Activated T-cell treated with anti-CD3 and anti-CD28 coated beads for 24 hours (primary cell): ENCODE measurements at places on chromosomes 1 and 21.

DNA sequence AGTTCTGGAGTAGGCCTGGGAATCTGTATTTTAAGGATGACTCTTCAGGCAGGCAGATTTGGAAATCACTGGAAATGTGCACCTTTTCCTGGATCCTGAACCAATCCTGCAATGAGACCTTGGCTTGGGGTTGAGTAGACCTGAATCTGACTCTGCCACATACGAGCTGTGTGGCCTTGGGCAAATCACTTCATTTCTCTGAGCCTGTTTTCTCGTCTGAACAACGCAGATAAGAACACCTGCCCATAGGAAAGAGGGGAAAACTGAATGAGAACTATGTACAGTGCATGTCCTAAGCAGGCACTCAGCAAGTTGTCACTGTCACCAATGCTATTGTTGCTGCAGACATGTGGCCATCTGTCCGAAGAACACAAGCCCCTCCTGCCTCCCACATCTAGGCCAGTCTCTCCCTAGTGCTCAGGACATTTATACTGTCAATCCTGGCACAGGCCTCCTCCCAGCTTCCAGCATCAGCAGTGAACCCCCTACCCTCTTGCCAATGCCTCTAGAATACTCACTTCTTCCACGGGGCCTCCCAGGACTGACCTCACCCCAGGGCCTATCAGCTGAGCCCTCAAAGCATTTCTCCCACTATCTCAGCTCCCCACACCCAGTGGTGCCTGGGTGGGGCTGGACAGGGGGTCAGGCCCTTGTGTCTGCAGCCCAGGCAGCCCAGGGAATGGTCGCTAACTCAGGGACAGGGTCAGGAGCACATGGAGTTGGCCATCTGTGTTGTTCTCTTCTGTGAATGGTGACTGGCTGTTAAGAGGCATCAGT, 88.8 kb upstream of the ZBTB40 start:
- no peak for DNase-seq

GRCh38 chr1:64495878-64496277, 25.9 kb downstream of the CACHD1 start:
- DNase-seq = no peak

DNA sequence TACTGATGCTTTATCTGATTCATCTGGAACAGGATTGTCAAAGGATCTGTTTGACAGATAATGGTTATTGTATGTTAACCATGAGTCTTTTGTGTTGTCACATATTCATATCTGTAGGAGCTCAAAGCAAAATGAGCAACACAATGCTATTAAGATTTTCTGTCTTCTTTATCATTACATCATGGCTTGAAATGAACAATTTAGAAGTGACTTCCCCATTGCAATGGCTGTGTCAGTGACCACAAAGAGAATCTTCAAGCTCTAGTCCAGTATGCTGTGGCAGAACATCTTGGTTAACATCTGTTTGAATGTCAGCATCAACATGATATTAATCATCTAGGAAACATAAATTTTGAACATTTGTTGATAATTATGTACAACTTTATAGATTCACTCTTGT, 1148.5 kb downstream of the PLA2G4A start:
- no peak for DNase-seq

GRCh38 chr1:39544327-39544726, 32.3 kb downstream of the PABPC4 start:
- DNase-seq = no peak

- DNase-seq = no peak
Observed at GRCh38 chr1:234504969-234505768, 26.2 kb upstream of the TARBP1 start.

DNA sequence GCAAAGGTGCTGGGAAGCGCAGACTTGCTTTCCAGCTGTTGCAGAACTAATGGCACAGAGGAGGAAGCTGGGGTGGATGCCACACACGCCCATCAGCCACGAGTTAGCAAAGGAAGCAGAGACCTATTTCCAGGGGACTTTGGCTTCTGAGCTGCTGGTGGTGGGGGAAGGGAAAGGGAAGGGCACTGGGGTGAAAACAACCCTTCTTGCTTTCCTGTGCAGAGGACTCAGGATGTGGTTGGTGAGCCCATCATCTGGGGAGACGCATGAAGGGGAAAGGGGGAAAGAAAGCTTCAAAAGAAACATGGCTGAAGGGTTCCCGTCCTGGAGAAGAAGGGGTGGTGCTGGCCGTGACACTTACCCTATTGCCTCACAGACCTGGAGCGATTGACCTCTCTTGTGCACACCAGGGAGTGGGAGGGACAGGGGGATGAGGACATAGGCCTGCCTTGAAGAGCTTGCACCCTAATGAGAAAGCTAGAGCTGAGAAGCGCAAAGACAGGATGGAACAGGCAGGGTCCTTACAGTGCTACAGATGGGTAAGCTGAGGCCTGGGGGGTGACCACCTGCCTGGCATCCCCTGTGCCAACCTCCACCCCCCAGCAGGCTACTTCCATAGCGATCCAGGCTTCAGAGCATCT, 140.8 kb upstream of the RAB4A start:
- no peak for DNase-seq

DNA sequence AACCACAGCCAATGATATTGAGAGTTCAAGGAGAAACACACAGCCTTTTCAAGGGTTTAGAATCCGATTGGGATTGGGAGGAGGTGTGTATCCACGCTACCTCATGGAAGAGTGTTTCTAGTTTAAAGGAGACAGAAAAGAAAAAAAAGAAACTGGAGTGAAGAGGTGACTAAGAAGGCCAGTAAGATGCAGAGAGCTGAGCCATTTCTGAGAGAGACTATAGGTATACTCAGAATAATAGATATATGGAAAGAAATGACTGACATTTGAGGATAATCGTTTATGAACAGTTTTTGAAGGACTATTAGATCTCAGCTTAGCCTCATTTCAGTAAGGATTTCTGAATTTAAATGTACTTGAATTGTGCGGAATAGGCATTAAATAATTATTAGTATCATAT, 42.8 kb downstream of the LRRC8C start:
- DNase-seq = no peak

DNA sequence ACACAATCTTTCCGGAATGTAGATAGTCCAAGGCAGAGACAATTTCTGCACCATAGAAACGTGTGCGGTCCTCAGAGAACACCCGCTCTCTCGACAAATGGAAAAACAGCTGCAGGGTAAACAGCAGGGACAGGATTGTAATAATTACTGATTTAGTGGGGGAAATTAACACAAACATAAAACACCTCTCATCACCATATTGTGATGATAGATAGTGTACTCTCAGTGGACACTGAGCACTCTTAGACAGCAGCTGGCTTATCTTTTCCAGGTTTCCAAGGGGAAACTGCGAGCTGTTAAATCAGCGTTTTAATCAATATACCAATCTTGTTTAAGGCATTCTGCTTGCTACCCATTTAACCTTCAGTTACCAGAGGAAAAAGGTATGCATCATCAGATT, 277.1 kb downstream of the AKT3 start:
- DNase-seq = no peak

DNA sequence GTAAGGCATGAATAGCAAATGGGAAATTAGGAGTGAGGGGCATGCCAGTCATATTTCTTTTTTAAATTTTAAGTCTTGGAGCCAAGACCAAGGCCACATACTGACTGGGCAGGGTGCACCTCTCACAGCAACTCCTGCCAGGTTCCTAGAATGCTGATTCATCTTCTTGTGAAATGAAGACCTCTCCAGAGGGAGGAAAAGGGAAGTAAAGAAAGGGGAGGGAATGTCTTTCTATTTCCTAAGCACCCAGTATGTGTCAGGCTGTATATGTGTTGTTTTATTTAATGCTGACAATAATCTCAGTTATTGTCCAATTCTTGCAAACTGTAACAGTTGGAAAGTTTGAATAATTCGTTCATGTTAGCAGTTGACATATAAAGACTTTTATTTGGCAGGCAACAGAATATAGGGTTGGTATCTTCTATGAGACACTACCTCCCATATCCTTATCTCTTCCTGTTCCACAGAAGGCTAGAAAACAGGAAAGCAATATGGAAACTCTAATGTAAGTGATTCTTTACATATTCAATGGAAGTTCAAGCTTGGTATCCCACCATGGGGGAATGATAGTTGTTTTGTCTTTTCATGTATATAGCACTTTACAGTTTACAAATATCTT, 259.1 kb upstream of the USP24 start:
- DNase-seq = no peak
